ENCODE measurements at places on chromosomes 12 and 14.

GRCh38 chr12:121003650-121004049 lies 12.6 kb downstream of the C12orf43 start:
- DNase-seq = no peak

- DNase-seq = no peak
Observed at GRCh38 chr12:58293308-58293982, 352.1 kb downstream of the ATP23 start.

DNA sequence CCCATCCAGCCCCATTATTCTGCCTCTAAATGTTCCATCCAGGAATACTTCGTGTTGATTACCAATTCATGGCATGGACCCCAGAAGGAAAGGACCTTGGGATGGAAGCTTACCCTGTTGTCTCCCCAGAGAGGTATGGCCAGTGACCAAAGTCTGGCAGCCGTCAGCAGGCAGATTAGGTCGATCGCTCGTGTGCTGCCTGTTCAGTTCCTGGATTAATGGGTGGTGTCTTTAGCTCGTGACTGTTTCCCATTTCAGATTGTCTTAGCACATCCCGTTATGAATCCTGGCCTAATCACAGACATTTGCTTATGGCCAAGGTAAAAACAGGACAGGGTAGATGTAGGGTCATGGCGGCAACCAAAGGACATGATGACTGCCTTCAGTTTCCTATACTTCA lies 122.9 kb upstream of the NTF3 start:
- DNase-seq = no peak

GRCh38 chr14:75825147-75825592 lies 156.6 kb downstream of the TGFB3 start:
- no peak for DNase-seq

DNA sequence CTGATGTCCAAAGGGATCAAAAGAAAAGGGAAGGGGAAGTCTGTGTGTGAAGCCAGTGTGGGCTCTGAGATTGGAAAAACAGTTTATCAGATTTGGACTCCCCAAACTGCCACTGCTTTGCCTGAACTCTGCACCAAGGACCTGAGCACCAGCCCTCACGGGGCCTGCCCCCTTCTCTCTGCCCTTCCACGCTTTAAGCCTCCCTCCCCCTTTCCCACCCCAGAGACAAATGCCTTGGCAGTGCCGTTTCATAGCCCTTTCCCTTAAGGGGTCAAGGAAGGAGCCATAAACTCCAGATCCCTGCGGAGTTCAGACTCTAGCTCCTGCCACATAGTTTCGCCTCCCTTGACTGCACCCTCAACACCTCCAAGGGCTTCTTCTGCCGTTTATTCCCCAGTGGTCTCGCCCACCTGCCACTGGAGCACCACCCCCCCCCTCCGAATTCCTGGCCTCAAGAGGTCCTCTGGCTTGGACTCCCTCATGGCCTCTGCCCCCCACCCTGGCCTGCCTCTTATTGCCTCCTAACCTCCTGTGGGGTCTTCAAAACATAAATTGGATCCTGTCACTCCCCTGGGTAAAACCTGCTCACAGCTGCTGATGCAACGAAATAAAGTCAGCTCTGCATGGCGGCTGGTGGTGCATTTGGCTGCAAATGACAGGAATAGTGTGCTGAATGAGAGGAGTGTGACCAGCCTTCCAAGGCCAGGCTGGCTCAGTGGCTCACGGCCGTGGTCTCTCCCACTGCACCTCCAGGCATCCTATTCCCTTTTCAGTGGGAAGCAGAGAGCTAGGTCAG lies 18.8 kb downstream of the SLC25A29 start:
- no peak for DNase-seq

- no peak for DNase-seq
Observed at GRCh38 chr12:58301038-58301729, 359.8 kb downstream of the ATP23 start.

DNA sequence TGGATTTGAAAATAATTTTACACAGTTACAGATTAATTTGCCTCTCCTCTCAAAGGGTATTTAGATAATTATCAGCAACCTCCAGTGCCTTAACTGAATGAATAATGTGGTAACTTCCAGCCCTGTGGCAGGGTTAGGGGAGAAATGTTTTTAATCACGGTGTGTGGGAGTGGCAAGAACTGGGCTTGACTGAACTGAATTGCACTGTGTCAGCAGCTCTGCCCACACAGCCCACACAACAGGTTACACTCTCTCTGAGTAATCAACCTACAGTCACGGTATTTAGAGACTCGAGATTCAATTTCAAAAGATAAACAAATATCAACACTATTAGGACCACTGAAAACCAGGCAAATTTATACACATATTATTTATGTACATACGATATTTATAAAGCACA lies 198.5 kb downstream of the KCNC2 start:
- no peak for DNase-seq

DNA sequence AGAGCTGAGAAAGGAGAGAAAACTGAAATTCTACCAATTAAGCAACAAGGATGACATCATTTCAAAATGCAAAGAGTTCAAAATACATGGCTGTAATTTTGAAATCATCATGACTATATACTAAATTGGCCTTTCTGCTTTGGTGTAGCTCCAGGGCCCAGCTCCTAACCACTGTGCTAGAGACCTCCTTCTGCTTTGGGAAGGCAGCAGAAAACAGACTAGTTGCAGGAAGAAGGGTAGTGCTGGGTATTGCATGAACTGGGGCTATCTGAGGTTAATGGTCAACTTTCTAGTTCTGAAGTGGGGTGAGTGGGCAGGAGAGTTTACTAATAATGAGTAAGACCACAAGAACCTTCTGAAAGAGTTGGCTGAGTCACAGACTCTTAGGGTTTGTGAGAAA lies 66.2 kb downstream of the PTGER2 start:
- no peak for DNase-seq

GRCh38 chr12:54279227-54279631 lies 693 bp downstream of the CBX5 start:
- no peak for DNase-seq

DNA sequence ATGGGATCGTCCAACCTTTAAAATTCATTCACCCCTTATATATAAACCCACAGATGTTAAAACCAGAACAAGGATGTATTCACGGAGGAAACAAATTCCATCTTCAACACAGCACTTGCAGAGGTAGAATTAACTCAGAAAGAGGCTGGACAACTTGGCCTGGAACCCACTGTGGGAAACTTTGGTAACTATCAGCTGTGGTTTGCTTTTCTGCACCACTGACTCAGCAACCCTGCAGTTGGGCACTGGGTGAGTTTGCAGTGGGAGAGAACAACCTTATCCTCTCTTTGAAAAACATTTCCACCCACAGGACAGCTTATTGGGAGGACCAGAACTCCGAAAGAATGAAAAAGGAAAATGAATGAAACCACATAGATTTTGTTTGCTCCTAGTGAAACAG lies 66.3 kb downstream of the ZNF664 start:
- DNase-seq = no peak

- no peak for DNase-seq
Observed at GRCh38 chr14:33682760-33683159, 268.1 kb downstream of the EGLN3 start.

DNA sequence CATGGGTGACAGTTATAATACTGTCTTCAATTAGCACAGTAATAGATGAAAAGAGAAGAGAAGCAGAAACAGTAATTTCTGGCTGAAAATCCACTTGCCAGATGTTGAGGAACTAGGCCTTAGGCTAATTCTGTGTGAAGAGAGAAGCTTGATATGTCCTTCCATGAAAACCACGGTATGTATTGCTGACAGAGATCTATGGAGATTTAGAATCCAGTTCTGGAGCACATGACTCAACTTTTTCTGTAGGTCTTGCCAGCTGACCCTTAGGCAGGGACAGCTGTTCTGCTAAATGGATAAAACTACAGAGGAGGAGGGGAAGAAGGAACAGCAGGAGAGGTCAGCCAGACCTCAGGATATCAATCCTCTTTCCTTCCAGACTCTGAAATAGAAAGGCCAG lies 211.5 kb downstream of the PRKD1 start:
- no peak for DNase-seq

GRCh38 chr12:32819424-32819823 lies 63.7 kb upstream of the YARS2 start:
- DNase-seq = no peak

DNA sequence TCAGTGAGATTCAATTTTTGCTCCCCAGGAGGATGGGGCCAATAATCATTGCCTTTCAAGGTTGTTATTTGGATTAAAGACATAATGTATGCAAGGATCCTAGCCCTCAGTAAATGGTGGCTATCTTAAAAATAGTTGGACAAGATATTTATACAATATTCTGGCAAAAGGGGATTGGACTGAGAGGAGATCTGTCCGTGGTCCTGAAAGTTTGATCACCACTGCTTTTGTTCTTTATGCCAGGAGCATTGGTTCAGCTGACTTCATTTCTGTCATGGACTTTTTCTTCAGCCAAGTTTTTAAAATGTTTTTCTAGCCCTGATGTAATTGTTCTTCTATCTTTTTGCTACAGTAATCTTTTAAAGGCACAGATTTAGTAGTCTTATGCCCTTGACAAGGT lies 70.2 kb upstream of the TCL1A start:
- DNase-seq = no peak

- DNase-seq = no peak
Observed at GRCh38 chr14:81710232-81710845, 176.7 kb upstream of the SEL1L start.

DNA sequence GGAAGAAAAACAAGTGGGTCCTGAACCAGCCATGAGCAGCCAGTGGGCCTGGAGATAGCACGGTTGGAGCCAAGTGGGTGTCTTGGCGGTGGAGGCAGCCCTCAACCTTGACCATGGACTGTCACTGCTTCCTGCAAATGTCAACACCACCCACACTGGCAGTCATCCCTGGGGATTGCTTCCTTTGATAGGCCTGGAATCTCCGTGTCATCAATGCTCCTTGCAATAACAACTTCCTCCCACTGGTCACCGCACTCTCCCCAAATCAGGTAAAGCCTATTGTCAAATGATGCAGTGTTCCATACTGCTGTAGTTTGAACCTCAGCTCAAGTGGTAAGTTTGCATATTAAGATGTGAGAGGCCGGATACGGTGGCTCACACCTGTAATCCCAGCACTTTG lies 129.1 kb downstream of the NTF3 start:
- no peak for DNase-seq

GRCh38 chr12:56522411-56523193 lies 982 bp downstream of the RBMS2 start:
- DNase-seq = no peak

- DNase-seq = peak; percentile 46
Observed at GRCh38 chr14:44961151-44961553, 595 bp downstream of the KLHL28 start.
